Stimulated activated CD8-positive, alpha-beta memory T cell treated with anti-CD3 and anti-CD28 coated beads, Interleukin-7, amount 100 ng/mL, for 24 hours (primary cell): ENCODE measurements at places on chromosomes 5 and 9.

DNA sequence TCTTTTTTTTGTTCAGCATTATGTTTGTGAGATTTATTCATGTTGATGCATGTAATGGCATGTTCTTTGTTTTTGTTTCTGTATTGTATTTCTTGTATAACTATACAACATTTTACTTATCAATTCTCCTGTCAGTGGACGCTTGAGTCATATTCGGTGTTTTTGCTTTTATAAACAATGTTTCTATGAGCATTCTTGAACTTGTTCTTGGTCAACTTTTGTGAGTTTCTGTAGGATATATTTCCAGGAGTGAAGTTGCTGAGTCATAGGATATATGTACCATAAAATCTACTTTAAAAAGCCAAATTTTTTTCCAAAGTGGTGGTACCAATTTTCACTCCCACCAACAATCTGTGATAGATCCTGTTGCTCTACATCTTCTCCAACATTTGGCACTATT is 104.8 kb downstream of the VCAN start:
- no peak for DNase-seq

DNA sequence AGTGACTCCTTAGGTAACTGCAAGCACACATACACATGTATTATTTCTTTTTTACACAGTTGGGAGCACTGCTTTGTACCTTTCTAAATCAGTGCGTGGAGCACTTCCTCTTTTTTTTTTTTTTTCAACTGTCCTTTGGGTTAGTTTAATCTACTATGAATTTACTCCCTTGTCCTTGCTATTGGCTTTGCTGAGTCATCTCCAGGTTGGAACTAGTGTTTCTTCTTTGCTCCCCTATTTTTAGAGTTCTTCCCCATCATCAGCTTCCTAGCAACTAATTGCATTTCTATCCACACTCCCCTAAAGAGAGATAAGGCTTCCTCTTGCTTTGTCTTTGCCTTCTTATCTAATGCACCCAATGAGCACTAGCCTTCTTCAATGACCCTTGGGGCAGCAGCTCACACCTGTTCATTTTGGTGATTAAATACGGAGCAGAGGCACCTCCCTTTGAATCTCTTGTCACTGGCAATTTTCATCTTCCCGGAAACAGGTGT is 24.3 kb downstream of the S100Z start:
- no peak for DNase-seq

GRCh38 chr5:10645146-10645545 is 81.3 kb downstream of the ANKRD33B start:
- no peak for DNase-seq

GRCh38 chr5:162096448-162096847 is 28.9 kb downstream of the GABRG2 start:
- no peak for DNase-seq

- no peak for DNase-seq
These were observed 23.1 kb upstream of the MED10 start for GRCh38 chr5:6401410-6401809.

- no peak for DNase-seq
These were observed 10.7 kb upstream of the SLC22A4 start for GRCh38 chr5:132283423-132284043.

DNA sequence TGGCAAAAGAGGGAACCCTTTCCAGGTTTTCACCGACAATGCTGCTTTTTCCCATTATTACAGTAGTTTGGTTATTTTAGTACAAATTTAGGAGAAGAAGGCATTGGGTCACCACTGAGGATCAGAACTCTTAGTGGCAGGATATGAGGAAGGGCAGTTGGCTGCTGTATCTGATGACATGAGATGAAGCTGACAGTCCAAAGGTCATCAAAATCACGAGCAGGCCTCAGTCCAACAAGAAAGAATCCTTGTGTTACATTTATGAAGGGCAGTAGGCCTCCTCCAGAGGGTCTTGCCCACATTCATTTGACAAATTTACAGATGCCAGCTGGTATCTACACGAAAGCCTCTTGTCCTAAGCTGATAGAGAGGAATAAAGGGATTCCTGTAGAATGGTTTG is 49.5 kb upstream of the COL15A1 start:
- no peak for DNase-seq

- DNase-seq: no peak
These were observed 28.6 kb downstream of the PSIP1 start for GRCh38 chr9:15482146-15482545.

DNA sequence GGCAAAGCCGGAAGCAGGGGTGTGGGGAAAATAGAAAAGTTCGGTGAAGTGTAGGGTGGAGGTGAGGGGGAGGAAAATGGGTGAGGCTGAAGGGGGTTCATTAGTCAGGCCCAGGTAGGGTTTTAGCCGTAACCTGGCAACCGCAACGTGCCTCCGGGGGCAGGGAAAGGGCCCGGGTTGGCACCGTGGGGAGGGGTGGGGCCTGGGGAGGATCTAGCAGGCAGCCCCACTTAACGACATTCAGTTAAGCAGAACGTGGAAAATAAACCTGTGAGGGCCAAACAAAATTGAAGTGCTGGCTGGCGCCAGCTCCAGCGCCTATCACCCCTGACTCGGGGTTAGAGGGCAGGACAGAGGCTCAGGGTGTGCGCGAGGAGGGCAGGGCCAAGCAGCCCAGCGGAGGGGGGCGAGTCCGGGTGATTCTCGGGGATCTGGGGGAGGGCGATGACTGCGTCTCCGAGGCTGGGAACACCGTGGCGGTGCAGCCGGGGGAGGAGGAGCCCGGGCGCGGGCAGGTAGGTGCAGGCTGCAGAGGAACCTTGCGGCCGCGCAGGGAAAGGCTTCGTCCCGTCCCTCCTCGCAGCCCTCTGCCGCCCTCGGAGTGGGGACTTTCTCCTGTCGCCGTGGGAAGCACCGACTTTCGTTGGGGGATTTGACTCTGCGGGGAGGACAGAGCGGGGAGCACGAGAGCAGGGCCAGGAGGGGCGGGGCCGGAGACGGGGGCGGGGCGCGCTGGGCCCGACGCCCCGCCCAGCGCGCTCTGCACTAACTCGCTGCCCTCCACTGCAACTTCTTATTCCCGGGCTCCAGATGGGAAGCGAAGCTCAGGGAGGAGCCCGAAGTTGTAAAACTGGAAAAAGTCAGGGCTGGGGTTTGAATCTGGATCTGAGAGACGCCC is 5.1 kb downstream of the RGS14 start:
- no peak for DNase-seq

- DNase-seq: no peak
These were observed 390.9 kb upstream of the DAB2 start for GRCh38 chr5:39815711-39816110.

DNA sequence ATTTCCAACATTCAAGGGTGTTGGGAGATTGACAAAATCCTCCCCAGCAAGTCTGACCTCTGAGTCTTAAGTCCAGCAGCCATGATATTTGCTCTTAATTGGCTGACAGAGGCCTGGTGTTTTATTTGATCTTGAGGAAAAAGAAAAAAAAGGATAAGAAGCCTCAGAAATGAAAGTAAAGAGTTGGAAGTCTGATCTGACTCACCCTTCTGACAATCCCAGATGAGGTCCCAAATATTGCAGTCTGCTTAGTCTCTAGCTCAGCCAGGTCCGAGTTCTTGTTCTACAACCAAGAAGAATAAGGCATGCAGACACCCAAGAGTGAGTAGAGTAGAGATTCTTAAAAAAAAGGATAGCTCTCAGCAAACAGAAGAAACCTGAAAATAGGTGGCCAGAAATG is 632.5 kb upstream of the ST8SIA4 start:
- DNase-seq: no peak

DNA sequence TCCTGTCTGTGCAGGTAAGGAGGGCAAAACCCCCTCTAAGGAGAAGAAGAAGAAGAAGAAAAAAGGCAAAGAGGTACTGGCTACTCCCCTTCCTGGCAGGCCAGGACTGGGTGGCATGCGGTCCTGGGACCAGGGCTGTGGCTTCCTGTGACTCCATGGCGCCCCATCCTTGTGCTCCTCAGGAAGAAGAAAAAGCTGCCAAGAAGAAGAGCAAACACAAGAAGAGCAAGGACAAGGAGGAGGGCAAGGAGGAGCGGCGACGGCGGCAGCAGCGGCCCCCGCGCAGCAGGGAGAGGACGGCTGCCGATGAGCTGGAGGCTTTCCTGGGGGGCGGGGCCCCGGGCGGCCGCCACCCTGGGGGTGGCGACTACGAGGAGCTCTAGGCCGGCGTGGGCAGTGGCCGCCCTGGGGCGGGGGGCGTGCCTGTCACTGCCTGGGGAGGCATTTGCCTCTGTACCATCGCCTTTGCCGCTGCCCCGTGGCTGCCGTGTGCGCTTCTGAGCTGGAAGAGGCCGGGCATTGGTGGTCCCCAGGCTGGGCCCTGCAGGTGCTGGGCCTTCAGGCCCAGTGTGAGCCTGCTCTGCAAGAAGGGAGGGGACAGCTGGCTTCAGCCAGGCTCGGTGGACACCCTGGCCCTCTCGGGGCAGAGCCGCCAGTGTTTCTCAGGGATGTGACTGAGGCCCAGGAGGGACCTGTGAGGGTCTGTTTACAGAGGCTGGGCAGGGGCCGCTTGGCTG is 2.0 kb upstream of the AJM1 start:
- no peak for DNase-seq

DNA sequence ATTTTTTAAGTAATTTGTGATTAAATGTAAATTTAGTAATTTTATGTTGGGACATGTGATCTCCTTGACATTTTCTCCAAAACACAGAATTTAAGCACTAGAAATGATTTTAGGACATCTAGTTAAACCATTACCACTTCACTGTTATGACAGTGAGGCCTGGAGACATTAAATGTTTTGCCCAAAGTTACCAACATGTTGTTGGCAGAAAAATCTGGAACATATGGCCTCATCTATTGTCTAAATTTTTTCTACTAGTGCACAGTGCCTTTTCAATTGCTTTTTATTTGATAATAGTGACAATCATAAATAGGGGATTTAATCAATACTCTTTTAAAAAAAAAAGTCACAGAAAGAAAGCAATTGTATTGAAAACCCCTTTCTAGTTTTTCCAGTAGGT is 45.6 kb downstream of the PIK3R1 start:
- no peak for DNase-seq

- no peak for DNase-seq
These were observed 163.7 kb upstream of the KIF2A start for GRCh38 chr5:62142351-62142750.

- no peak for DNase-seq
These were observed 123.4 kb downstream of the CEMIP2 start for GRCh38 chr9:71644819-71645362.

- no peak for DNase-seq
These were observed 112.5 kb upstream of the CD180 start for GRCh38 chr5:67308988-67309688.

DNA sequence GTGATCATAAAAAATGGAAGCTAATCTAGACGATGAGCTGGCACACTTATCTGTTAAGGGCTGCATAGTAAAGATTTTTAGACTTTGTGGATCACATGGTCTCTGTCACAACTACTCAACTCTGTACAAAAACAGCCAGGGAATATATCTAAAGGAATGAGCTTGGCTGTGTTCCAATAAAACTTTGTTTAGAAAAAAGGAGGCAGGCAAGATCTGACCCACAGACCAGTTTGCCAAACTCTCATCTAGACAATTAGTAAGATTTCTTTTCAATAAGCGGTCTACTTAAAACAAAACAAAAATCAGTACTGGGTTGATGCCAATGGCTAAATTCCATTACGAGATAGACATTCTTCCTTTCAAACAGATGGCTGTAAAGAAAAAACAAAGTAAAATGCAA is 53.0 kb upstream of the RETREG1 start:
- no peak for DNase-seq

DNA sequence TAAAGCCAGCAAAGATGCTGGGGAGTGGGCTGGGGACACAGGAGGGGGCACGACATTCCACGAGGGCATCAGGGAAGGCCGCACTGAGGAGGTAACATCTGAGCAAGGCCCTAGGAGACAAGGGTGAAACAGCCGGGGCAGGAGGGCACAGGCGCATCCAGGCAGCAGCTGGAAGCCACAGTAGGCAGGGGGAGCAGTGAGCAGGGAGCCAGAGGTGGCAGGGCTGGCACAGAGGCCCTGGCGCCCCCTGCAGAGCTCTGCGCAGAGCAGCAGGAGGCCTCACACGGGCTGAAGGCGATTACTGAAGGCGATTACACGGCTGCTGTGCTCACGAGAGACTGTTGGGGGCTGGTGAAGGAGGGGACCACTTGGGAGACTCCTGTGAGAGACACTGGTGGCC is 15.4 kb downstream of the LMAN2 start:
- no peak for DNase-seq

DNA sequence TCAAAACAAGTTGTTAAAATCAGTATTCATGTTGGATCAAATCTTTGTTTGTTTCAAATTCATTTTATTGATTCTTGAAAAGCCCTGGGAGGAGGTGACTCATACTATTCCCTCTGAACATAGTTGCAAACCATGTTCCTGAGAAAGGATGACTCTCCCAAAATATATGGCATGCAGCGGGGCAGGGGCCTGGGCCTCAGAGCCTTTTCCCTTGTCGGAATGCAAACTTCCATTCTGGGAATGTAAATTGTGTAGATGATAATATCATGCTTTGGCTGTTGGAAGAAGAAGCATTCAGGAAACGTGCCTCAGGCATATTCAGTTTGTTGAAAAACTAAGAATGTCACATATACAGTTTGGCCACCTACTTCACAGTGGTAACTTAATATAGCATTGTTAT is 242.0 kb downstream of the AUH start:
- DNase-seq: no peak

DNA sequence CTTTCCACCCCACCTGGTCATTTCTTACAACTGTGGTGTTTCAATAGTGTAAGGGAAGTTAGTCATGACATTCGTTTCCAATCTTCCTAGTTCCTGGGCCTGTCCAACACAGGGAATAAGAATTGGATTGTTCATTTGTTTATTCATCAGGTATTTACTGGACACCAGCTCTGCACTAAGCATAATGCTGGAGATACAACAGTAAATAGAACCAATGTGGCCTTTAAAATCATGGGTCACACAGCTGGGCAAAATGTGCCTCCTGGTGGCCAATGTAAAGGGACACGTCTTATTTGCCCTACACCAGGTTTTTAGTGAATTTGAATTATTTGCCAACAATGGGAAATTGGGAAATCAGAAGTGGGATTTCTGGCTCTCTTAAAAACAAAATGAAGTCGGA is 10.4 kb downstream of the ABLIM3 start:
- DNase-seq: no peak

DNA sequence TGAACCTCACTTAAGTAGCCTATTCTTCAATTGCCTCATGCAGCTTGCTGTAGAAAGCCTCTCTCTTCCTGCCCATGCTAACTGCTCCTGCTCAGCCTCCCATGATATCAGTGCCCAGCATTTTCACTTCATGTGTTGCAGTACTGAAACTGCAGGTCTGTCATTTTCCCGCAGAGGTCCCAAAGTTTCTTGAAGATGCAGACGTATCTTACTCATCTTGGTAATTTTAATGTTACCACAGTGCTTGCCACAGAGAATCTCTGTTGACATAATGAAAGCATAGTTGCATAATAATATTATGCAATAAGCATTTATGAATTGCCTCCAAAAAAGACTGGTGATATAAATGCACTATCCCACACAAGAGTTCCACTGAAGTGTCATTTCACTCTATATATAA is 561.1 kb upstream of the DAP start:
- DNase-seq: no peak

GRCh38 chr5:142904416-142904815 is 134.2 kb downstream of the ARHGAP26 start:
- DNase-seq: no peak

- DNase-seq: no peak
These were observed 8.7 kb downstream of the CLTB start for GRCh38 chr5:176407456-176408251.
